Stimulated activated CD4-positive, alpha-beta T cell treated with anti-CD3 and anti-CD28 coated beads, Interleukin-1b, Interleukin-23, amount 100 ng/mL, for 1 hour (primary cell): ENCODE measurements at places on chromosomes 4 and X.

DNA sequence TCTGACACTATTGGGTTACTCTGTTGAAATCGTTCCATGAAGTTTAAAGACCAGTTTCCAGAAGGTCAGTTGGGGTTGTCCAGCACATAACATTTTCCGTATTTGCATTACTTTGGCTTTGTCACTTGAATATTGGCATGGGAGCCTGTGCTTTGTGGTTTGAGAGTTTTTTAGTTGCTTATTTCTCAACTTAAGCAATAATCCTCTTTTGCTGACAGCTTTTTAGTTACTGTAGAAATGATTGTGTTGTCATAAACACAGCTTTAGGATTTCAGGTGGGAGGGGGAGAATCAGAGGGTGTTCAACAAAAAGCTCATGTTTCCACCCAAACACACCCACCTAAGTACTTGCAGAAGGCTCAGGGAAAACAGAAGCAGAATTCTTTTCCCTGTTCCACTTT lies 210.7 kb upstream of the TLL1 start:
- no peak for DNase-seq

DNA sequence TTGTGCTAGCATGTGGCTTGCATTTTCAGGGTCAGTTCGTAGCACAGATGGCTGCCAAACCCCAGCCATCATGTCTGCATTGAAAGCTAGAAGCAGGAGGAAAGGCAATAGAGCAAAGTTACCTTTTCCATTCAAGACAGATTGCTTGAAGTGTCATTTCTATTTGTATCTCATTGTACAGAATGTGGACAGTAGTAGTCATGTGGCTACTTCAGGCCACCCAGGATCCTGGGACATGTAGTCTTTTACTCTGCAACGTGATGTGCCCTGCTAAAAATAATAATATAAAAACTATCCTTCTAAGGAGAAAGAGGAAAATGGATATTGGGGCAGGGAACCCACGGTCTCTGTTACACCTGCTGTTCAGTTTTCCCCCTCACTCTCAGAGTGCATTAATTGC lies 118.4 kb downstream of the RAPGEF2 start:
- no peak for DNase-seq

DNA sequence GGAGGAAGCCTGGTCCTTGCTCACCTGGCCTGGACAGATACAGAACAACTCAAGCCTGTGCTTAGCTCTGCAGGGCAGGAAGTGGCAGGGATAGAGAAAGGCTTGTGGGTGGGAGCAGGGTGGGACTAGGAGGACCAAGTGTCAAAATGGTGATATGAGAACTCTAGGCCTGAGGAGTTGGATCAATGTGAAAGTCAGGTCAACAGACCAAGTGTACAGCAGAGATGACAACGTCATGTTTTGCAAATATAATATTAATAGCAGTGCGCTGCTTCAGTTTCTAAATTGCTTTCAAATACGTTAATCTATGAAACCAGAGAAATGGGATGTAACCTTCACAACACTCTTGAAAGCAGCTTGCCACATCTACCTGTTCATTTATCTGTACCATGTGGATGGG lies 114.2 kb upstream of the MAP3K15 start:
- DNase-seq = no peak

- DNase-seq = no peak
These were observed 231.6 kb upstream of the SLIT2 start for GRCh38 chr4:20020056-20020455.

- DNase-seq = no peak
These were observed 194.0 kb upstream of the HHIP start for GRCh38 chr4:144451766-144452450.

GRCh38 chr4:153773236-153773690 lies 13.4 kb upstream of the RNF175 start:
- no peak for DNase-seq

DNA sequence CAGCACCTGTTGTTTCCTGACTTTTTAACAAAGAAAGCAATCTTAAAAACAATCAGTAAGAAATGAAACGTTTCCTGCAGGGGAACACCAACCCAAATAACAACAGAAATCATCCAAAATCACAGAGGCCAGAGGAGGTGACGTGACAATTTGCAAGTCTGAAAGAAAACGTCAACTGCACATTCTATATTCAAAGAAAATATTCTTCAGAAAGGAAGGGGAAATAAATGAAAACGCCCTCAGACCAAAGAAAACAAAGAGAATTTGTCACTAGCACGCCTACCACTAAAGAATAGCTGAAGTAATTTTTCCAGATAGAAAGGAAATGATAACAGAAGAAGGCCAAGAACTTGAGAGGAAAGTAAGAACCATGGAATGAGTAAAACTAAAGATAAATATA lies 74.4 kb downstream of the CASP3 start:
- no peak for DNase-seq

- DNase-seq = no peak
These were observed 1028.1 kb downstream of the SH3BGRL start for GRCh38 chrX:82230013-82230412.
